Mesenteric fat pad (tissue), 1 donor: ENCODE measurements at places on chromosomes 16 and 17. TPM values are rescaled to one million over a fixed set of nuclear protein-coding genes. Genes with fewer than 3 reads are reported as not detected.

GRCh38 chr17:33260638-33261037 lies 32.5 kb downstream of the ASIC2 start:
- DNase-seq: no peak

GRCh38 chr16:56851671-56852400 lies 13.2 kb upstream of the SLC12A3 start:
- no peak for DNase-seq

GRCh38 chr16:79253100-79253631 lies 347.4 kb downstream of the MAF start:
- DNase-seq: no peak

DNA sequence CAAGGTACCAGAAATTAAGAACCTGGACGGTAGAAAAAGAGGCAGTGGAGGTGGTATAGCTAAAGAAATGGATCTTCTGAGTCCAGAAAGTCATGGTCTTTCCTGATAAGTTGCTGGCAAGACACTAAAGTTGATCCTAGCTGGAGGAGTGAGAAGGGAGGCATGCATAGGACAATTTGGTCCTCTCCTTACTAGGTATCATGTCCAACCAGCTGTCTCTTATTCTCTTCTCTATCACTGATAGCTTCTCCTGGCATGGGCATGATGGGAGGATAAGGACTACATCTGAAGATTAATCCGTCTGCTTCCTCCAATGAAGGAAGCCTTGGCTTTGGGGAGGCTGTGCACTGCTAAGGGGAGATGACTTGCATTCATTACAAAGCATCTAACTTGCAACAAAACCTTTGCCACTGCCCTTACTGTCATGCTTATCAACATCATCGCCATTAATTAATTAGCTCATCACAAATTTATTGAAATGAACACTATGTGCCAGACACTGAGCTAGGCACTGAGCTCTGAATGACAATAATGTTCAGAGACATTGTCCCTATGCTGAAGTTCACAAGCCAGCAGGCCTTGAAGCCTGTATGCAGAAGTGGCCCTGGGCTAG lies 3.1 kb upstream of the FAM117A start:
- no peak for DNase-seq

DNA sequence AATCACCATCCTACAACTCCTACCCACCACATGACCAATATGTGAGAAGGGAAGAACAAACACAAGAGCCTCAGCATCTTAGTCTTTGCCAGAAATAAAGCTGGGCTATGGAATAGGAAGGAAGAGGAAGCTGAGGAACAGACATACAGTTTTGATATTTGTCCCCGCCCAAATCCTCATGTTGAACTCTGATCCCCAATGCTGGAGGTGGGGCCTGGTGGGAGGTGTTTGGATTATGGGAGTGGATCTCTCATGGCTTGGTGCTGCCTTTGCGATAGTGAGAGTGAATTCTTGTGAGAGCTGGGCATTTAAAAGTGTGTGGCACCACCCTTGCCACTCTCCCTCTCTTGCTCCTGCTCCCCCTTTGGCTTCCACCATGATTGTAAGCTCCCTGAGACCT lies 52.4 kb upstream of the NLK start:
- no peak for DNase-seq

DNA sequence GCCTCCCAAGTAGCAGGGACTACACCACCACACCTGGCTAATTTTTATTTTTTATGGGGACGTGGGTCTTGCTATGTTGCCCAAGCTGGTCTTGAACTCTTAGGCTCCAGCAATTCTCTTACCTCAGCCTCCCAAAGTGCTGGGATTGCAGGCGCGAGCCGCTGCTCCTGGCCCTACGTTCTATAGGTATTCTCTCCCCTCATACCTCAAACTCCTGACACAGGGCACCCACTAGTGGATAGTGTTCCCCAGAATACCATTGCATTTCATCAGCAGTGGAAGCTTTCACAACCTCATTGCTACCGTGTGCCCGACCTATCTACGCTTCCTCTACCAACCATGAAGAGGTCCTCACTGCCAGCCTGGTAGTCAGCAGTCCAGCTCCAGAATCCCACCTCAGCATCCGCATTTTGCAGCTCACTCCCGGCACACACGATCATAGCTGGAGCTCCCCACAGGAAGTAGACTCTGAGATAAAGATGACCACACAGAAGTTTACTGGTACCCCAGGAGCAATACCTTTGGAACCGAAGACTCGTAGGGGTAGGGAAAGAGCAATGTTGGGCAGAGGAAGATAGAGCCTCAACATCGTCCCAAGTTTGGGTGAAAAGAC lies 9.3 kb downstream of the CTRB2 start:
- DNase-seq: peak; percentile 64

- no peak for DNase-seq
Measured at GRCh38 chr17:58968426-58969061, 138.1 kb downstream of the TRIM37 start.

GRCh38 chr17:79154951-79155585 lies 80.4 kb downstream of the ENGASE start:
- DNase-seq: no peak

DNA sequence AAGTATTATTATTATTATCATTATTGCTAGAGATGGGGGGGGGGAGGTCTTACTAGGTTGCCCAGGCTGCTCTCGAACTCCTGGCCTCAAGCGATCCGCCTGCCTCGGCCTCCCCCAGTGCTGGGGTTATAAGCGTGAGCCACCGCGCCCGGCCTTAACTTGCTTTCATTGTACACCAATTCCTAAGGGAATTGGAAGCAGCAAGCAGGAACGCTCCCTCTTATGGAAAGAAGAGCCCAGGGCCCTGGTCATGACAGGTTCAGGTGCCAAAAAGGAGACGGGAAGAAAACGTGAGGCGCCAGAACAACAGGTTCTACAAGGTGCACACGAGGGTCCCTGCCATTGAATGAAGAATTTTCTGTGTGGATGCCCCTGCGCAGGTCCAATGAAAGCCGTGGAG lies 540 bp upstream of the RPL38 start:
- DNase-seq: no peak

GRCh38 chr16:27514806-27515205 lies 34.9 kb downstream of the GTF3C1 start:
- DNase-seq: no peak

DNA sequence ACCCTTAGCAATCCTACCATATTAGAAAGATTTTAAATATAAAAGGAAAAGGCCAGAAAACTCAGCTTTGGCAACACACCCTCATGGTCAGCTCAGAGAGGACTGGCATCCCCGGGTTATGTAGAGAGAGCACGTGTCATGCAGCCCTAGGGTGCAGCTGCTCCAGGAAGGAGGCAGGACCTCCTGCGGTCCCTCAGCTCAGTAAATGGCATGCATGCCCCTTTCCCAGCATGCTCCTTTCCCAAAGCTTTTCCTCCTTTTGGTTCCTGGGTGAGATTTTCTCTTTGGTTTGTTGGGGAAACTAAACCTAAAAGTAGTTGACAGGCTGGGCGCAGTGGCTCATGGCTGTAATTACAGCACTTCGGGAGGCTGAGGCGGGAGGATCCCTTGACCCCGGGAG lies 3.9 kb downstream of the GAN start:
- no peak for DNase-seq

GRCh38 chr17:7122381-7122780 lies 7.8 kb upstream of the ASGR2 start:
- no peak for DNase-seq

- no peak for DNase-seq
Measured at GRCh38 chr17:34168989-34169388, 86.1 kb upstream of the CCL2 start.

- DNase-seq: no peak
Measured at GRCh38 chr17:21072745-21073197, 30.0 kb upstream of the USP22 start.

DNA sequence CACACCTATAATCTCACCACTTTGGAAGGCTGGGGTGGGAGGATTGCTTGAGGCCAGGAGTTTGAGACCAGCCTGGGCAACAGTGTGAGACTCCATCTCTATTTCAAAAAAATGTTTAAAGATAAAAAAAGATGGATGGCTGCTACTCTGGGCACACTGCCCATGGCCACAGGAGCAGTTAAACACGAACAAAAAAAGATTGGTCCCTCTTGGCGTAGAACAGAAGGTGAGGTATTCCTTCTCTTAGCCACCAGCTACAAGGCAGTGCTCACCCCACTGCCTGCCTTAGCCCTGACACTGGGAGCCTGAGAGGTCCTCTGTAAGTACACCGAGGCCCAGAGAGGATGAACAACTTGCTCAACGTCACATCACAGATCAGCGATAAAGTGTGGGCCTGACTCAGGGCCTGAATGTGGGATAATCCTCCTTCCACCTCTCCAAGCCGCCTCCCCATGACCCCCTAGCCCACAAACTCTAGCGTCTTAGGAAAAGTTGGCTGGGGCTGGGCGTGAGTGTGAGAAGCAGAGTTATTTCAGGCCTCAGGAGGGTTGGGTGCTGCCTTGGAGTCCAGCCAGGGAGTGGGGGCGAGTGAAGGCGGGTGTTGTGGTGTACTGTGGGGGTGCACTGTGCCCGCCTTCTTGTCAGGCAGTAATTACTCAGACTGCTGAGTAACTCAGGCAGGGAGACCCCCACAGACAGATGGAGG lies 2.3 kb upstream of the DPH1 start:
- no peak for DNase-seq

- DNase-seq: no peak
Measured at GRCh38 chr16:1923299-1924034, 5.3 kb upstream of the HS3ST6 start.

DNA sequence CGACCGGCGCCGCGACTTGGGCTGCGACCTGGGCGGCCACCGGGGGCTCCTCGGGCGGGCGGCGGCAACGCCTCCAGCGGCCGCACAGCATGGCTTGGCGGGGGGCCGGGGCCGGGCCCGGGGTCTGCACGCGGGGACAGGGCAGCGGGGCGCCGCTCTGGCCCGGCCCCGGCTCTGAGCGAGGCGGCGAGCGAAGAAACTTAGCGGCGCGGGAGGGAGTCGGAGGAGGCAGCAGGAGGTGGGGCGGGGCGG lies at the start of gene PLCD3:
TSS of gene PLCD3 (minus strand) at position 196 of the 252 bp plus-strand sequence. CDS start at position 91, 105 bp downstream.
- no peak for DNase-seq

- DNase-seq: no peak
Measured at GRCh38 chr17:59829217-59830006, 63.3 kb downstream of the TUBD1 start.

DNA sequence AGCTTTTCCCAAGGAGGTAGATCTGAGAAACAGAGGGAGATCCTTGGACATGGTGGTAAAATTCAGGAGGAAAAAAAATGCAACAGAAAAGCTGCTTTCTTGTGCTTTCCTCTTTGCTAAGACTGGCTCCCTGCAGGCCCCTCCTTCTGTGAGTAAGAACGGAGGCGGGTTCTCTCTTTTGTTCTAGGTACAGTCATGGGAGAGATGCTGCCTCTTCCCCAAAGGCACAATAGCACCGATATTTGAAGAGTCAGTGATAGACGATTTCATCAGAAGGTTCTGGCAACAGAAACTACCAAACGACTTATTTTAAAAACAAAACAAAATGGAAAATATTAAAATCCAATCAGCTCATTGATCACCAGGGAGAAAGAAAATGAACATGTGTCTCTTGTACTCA lies 32.6 kb upstream of the KIFC3 start:
- DNase-seq: no peak

DNA sequence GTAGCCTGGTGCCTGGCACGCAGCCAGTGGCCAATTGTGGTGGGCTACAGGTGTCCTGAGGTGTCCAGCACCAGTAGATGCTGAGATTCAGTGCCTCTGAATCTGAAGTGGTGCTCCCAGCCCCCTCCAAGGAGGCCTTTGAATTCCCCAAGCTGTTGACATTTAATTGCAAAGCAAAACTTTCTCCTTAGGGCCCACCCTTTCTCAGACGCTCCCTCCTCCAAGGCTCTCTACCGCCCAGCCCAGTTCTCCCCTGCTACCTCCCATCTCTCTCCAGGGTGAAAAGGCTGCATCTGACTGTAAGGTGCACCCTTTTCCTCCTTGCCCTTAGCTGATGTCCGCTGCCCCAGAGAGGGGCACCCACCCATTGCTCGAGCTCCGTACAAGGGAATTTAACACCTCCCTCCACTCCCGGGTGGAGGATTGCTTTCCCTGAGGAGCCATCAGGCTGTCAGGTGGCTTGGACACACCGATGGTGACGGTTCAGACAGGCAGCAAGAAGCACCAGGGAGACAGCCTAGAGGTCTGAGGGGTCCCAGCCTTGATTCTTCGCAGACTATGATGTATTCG lies 1.7 kb downstream of the BEAN1 start:
- DNase-seq: peak; percentile 26

- no peak for DNase-seq
Measured at GRCh38 chr16:71499775-71500364, 10.7 kb upstream of the ZNF19 start.

- peak; percentile 12 for DNase-seq
Measured at GRCh38 chr17:83138820-83139219, 59.4 kb downstream of the METRNL start.

DNA sequence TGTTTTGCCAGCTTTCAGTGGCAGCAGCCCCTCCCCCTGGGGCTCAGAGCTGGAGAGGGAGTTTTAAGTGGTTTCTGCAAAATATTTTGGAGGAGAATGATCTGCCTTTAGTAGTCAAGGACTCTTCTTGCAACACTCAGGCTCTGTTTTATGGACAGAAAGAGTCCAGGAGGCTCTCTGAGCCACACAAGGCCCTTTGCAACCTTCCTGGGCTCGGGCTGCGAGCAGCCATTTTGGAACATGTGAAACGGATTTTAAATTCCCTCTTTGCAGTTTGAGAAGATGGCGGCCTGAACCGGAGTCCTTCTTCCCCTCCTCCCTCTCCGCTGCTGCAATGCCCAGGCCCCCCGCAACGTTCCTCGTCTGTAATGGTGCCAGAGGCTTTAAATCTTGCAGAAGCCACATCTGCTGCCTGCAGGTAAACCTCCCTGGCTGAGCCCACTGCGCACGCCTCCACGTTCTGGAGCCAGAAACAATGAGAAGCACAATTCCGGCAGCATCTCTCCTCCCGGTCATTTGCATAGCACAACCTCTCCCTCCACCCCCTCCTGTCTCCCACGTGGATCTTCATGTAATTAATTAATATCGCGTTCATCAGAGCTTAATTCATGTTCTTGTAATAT lies 386.1 kb downstream of the SEC14L1 start:
- peak; percentile 80 for DNase-seq

GRCh38 chr16:83206426-83206825 lies 579.7 kb downstream of the CDH13 start:
- no peak for DNase-seq

The RGS11 gene
- 21.4 TPM for total RNA-seq

The GNG13 gene
- not detected for total RNA-seq

The TRIM47 gene
- 35.7 TPM for total RNA-seq

The RASD1 gene
- total RNA-seq: 254 TPM

The KRTAP17-1 gene
- not detected for total RNA-seq

The CTF1 gene
- total RNA-seq: 4.9 TPM

The OMG gene
- total RNA-seq: 2.0 TPM

The LAT gene
- total RNA-seq: 4.1 TPM

The ALDH3A1 gene
- total RNA-seq: 1.3 TPM

The GCGR gene
- total RNA-seq: 0.26 TPM

The RNU2-1 gene
- 7,388 TPM for total RNA-seq

The SPSB3 gene
- total RNA-seq: 28.8 TPM

The PLLP gene
- total RNA-seq: 1.8 TPM

The HSD17B1 gene
- total RNA-seq: 3.2 TPM

The TMEM114 gene
- total RNA-seq: not detected

The FAM83G gene
- 8.9 TPM for total RNA-seq

The ABCC12 gene
- total RNA-seq: not detected

The CCL17 gene
- total RNA-seq: not detected

The CCL15 gene
- total RNA-seq: not detected

The MRPL28 gene
- 40.1 TPM for total RNA-seq
